CD4-positive, alpha-beta T cell treated with Interleukin-2 at 100 ng/mL for 4 hours (primary cell): ENCODE measurements at places on chromosomes 12 and 14.

GRCh38 chr14:48568688-48569087 lies 893.3 kb upstream of the MDGA2 start:
- DNase-seq: no peak

DNA sequence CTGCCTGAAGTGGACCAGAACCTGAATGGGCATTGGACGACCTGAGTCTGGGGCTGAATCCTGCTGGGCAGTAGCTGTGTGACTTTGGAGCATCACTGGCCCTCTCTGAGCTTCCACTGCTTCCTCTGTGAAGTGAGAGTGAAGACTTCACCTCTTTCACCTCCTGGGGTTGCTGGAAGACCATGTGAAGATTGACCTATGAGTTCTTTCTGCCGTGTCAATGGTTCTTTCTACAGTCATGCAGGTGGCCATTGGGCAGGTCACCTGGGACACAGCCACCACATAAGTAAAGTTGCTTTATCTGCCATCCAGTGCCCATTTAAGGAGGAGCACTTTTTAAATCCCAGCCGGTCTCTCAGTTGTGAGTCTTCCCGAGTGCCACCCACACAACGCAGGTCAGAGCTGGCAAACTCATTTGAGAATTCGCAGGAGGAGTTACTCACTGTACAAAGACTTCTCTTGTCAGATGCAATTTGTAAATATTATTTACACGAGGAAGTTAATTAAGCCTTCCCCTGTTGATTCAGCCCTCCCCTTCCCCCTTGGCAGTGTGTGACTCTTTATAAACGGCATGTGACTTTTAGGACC lies 74.8 kb upstream of the TCL1B start:
- DNase-seq: no peak

GRCh38 chr14:74963705-74964271 lies 8.4 kb upstream of the PGF start:
- DNase-seq: no peak

GRCh38 chr12:108559748-108560147 lies 1.2 kb downstream of the SART3 start:
- DNase-seq: no peak

DNA sequence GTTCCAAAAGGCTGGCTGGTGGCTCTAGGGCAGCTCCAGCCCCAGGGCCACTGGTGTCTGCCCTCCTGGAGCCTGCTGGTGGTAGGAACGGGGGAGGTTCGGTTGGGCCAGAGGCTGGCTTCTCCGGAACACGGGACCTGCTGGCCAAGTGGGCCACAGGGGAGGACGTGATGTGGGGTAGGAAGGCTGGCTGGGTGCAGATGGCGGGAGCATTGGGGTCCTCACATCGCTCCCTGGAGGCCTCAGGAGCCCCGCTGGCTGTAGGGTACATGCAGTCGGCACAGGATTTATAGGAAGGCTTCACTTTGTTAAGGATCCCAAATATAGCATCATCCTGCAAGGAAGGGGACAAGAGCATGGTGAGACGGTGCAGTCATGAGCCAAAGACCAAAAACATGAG lies 57.6 kb upstream of the CORO1C start:
- no peak for DNase-seq
